ENCODE measurements at places on chromosomes 6 and 20. TPM values are rescaled to one million over a fixed set of nuclear protein-coding genes. Genes with fewer than 3 reads are reported as not detected.

DNA sequence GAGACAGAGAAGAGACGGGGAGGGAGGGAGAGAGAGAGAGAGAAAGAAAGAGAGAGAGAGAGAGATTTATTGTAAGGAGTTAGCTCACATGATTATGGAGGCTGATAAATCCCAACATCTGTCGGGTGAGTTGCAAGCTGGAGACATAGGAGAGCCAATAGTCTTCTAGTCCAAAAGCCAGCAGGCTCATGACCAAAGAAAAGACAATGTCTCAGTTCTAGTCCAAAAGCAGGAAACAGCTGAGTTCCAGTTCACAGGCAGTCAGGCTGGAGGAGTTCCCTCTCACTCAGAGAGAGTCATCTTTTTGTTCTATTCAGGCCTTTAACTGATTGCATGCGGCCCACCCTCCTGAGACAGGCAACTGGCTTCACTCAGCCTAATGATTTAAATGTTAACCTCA lies 416.6 kb downstream of the PREX1 start:
- DNase-seq, result no peak
- H3K36me3 ChIP-seq, result no peaks in the 10 kb centered on the region
- no peak overlapping the region for H3K27ac ChIP-seq
- no peak overlapping the region for H3K4me3 ChIP-seq
- no peaks in the 10 kb centered on the region for H3K27me3 ChIP-seq

DNA sequence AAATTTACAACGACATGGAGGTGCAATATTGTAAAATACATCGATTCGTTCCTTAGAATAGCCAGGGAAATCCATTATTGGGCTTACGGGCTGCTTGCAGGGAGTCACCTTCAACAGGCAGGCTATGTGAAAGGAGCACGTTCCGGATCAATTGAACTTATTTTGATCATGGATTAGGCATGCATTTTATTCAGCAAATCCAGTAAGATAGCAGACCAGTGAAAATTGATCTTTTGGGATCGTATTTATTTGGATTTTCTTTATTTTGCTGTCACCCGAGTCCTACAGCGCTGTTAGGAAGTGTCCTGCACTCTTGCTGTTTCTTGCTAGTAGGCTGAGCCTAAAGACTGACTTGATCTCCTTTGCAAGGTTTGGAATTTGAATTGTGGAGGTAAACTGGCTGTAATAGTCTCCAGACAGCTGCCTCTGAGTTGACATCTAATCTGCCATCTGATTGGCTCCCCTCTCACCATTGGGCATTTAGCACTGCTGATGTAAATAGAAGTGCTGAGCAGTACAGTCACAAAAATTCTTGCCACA lies 3.0 kb downstream of the ARID1B start:
- H3K4me3 ChIP-seq, result peak overlapping the region; percentile 91
- H3K27ac ChIP-seq, result peak overlapping the region; percentile 0
- H3K36me3 ChIP-seq, result peaks cover 5% of the 10 kb centered on the region
- H3K4me1 ChIP-seq, result peaks cover 55% of the 10 kb centered on the region

The SLC32A1 gene
- total RNA-seq, result 0.09 TPM

DNA sequence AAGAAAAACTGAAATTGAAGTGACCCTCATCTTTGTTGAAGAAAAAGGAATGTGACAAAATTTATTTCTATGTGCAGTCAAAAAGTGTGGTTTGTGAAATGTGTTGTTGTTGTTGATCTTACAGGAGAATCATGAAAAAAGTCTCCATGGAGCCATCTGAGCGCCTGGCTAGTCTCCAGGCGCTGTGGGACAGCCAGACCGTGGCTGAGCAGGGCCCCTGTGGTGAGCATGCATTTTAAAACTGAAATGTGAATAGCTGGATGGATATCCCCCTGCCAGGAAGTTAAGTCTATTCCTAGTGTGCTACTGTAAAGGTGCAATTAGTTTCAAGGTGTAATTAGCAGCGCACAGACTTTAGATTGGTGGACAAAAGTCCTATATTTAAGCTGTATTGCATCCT lies 170.6 kb downstream of the CARMIL1 start:
- H3K27me3 ChIP-seq, result no peaks in the 10 kb centered on the region
- H3K4me3 ChIP-seq, result no peak overlapping the region
- DNase-seq, result no peak
- peaks cover 17% of the 10 kb centered on the region for H3K4me1 ChIP-seq
- H3K36me3 ChIP-seq, result peaks cover 7% of the 10 kb centered on the region

GRCh38 chr6:131692031-131692430 lies 9.2 kb downstream of the OR2A4 start:
- DNase-seq, result no peak
- no peaks in the 10 kb centered on the region for H3K4me1 ChIP-seq
- no peaks in the 10 kb centered on the region for H3K27me3 ChIP-seq
- H3K27ac ChIP-seq, result no peak overlapping the region
- H3K4me3 ChIP-seq, result no peak overlapping the region

DNA sequence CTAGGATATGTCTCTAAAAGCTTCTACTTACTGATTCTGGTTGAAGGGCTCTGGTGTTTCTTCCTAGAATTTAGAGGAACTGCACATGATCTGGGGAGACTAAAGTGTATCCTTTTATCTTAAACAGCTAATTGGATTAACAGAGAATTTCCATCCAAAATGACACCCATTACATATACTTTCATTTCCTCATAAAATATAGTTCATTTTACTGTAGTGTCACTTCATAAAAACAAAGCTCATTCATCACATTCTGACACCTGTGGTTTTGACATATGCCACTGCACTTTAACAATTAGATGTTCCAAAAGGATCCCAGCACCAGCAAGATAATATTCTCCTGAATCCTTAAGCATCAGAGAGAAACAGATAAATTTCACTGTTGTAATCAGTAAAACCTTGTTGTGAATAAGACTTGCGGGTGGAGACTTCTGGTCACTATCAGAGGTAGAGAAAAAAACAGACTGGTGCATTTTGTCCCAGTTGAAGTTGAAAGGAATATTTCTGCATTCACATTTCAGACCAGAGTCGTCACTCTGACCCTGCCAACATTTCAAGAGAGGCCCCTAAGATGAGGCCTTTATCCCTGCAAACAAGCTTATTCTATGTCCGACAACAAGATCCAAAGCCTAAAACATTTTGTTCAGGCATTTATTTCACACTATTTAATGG lies 175.3 kb upstream of the BMP5 start:
- H3K36me3 ChIP-seq, result no peaks in the 10 kb centered on the region
- no peak for DNase-seq
- H3K27ac ChIP-seq, result no peak overlapping the region
- no peaks in the 10 kb centered on the region for H3K27me3 ChIP-seq

The C20orf96 gene
- 40.8 TPM for total RNA-seq

The SNRPB gene
- 385 TPM for total RNA-seq

GRCh38 chr6:169863710-169864109 lies 112.3 kb downstream of the ERMARD start:
- H3K36me3 ChIP-seq, result no peaks in the 10 kb centered on the region
- H3K27ac ChIP-seq, result no peak overlapping the region
- H3K4me1 ChIP-seq, result no peaks in the 10 kb centered on the region

DNA sequence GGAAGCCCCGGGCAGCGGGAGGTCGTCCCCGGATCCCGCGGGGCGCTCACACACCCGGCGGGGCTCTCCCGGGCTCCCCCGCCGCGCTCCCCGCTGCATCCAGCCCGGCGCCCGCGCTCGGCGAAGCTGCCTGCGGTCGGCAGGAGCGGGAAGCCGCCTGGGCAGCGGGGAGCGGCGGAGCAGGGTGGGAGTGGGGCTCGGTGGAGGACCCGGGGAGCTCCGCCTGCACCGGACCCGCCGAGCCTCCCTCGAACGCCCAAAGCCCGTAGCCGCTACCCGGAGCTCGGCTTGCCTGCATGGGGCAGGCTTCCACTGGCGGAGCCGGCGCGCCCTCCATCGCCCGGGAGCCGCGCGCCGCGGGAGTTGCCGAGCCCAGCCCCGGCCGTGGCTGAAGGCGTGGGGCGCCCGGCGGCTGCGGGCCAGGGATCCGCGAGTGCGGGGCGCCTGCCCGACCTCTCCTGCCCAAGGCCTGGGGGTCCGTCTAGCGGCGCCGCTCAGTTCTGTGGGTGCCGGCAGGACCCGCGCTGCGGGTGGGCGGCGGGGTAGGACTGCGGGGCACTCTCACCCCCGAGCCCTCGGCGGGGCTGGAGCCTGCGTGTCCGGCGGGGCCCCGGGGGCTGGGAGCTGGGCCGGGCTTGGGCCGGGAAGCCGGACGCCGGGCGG lies 671 bp downstream of the CDH4 start:
- no peak overlapping the region for H3K4me3 ChIP-seq
- H3K27me3 ChIP-seq, result peaks cover 44% of the 10 kb centered on the region
- H3K27ac ChIP-seq, result no peak overlapping the region
- DNase-seq, result peak; percentile 23
- peaks cover 18% of the 10 kb centered on the region for H3K4me1 ChIP-seq

The IRAK1BP1 gene
- total RNA-seq, result 7.8 TPM

GRCh38 chr6:13012296-13012695 lies 295.7 kb downstream of the PHACTR1 start:
- H3K27ac ChIP-seq, result no peak overlapping the region
- DNase-seq, result no peak

The DCDC2 gene
- total RNA-seq, result not detected

The ALDH5A1 gene
- 12.9 TPM for total RNA-seq

DNA sequence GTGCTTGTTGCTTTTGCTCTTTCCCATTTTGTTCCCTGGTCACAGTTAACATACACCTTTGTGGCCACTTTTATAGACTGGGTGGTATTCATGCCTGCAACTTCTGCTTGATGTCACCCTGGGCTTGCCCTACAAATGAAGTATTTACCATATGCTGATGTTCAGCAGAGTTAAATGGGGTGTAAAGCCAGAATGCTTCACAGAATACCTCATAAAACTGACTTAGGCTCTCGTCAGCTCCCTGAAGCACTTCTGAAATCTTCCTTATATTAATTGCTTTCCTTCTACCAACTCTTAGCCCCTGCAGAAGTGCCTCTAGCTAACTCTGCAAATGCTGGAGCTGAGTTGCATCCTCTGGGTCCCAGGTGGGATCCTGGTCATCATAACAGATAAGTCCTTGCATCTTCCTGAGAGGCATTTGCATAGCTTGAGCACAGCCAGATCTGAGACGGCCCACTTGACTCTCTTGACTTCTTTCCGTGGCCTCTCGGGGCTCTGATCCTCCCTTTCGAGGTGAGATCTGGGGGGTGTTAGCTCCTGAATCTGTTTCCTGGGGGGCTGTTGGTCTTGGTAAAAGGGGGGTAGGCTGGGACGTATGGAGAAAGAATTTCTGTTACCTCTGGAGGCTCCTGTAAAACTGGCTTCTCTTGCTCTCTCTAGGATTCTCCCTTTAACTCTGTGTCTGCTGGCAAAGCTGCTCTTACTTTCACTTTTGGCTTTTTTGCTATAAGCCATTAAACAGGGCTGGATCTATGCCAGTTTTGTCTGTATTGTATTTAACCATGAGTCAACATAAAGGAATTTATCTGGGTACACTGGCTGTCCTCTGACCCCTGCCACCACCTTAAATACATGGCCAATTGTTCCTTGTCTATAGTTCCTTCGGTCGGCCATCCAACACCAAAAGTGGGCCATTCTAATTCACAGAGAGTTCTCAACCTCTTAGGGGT lies 223.0 kb upstream of the SYNCRIP start:
- H3K4me1 ChIP-seq, result peaks cover 4% of the 10 kb centered on the region
- H3K27ac ChIP-seq, result no peak overlapping the region
- no peak overlapping the region for H3K4me3 ChIP-seq
- DNase-seq, result no peak

GRCh38 chr6:68252632-68253031 lies 382.4 kb upstream of the ADGRB3 start:
- no peak for DNase-seq
- peaks cover 5% of the 10 kb centered on the region for H3K36me3 ChIP-seq
- peaks cover 13% of the 10 kb centered on the region for H3K4me1 ChIP-seq
- no peak overlapping the region for H3K27ac ChIP-seq

The FRMD1 gene
- total RNA-seq, result not detected

- no peak overlapping the region for H3K4me3 ChIP-seq
- H3K27ac ChIP-seq, result no peak overlapping the region
- H3K4me1 ChIP-seq, result no peaks in the 10 kb centered on the region
- no peak for DNase-seq
- peaks cover 10% of the 10 kb centered on the region for H3K27me3 ChIP-seq
Observed at GRCh38 chr6:14066782-14067406, 50.7 kb upstream of the CD83 start.

- H3K36me3 ChIP-seq, result peaks cover 45% of the 10 kb centered on the region
- no peak overlapping the region for H3K27ac ChIP-seq
- H3K4me3 ChIP-seq, result no peak overlapping the region
- DNase-seq, result no peak
Observed at GRCh38 chr6:158464483-158464882, 95.4 kb upstream of the TMEM181 start.

The SLC24A3 gene
- total RNA-seq, result 0.51 TPM

The EYS gene
- 0.40 TPM for total RNA-seq

The BPIFA1 gene
- not detected for total RNA-seq

DNA sequence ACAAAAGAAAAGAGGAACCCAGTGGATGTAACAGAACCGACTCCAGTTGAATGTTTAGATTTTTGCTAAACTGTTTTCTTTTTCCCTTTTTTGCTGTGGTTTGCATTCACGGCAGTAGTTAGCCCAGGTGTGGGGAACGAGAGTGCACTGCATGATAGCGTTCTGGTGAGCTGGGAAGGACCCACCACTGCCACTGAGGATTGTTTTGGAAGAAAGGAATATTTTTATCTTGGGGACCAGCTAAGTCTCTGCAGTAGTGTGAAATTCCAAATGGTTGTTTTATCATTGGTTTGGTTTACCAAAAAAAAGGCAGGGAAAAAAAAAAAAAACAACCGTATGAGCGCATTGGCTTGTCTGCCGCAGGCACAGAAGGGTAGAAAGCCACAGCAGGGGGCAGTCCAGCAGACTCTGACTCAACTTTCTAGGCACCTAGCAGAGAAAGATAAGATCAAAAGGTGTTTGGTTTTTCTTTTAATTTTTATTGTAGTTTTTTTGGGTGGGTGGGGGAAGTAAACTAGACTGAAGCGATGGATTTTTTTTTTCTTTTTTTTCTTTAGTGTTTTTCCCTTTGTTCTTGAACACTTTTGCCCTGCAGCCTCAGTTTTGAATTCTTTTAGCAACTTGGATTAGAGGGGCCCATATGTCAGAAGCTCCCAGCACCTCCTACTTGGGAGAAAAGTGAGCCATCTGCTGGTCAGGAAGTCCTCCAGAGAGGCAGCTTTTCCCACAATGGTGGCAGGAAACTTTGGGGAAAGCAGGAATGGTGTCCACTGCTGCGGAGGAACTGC lies 13.5 kb upstream of the RAB5IF start:
- DNase-seq, result no peak
- H3K4me3 ChIP-seq, result no peak overlapping the region
- H3K27ac ChIP-seq, result peak overlapping the region; percentile 64

GRCh38 chr6:39193201-39193791 lies 36.0 kb downstream of the KCNK5 start:
- H3K27ac ChIP-seq, result peak overlapping the region; percentile 100
- H3K27me3 ChIP-seq, result no peaks in the 10 kb centered on the region
- peak; percentile 77 for DNase-seq
- peaks cover 57% of the 10 kb centered on the region for H3K4me1 ChIP-seq
- H3K36me3 ChIP-seq, result peaks cover 40% of the 10 kb centered on the region

- no peak for DNase-seq
- H3K4me3 ChIP-seq, result no peak overlapping the region
- H3K27me3 ChIP-seq, result peaks cover 18% of the 10 kb centered on the region
- no peak overlapping the region for H3K27ac ChIP-seq
Observed at GRCh38 chr20:57881466-57882385, 171.9 kb upstream of the PMEPA1 start.

The SLC17A2 gene
- not detected for total RNA-seq

GRCh38 chr20:29741894-29742698 lies 1515.4 kb upstream of the DEFB115 start:
- no peaks in the 10 kb centered on the region for H3K27me3 ChIP-seq
- H3K36me3 ChIP-seq, result peaks cover 11% of the 10 kb centered on the region
- H3K4me1 ChIP-seq, result no peaks in the 10 kb centered on the region
- no peak overlapping the region for H3K27ac ChIP-seq
- no peak overlapping the region for H3K4me3 ChIP-seq
- DNase-seq, result no peak

Measured in neural crest cell (in vitro differentiated cells).